ENCODE measurements at places on chromosomes 13 and 19.

DNA sequence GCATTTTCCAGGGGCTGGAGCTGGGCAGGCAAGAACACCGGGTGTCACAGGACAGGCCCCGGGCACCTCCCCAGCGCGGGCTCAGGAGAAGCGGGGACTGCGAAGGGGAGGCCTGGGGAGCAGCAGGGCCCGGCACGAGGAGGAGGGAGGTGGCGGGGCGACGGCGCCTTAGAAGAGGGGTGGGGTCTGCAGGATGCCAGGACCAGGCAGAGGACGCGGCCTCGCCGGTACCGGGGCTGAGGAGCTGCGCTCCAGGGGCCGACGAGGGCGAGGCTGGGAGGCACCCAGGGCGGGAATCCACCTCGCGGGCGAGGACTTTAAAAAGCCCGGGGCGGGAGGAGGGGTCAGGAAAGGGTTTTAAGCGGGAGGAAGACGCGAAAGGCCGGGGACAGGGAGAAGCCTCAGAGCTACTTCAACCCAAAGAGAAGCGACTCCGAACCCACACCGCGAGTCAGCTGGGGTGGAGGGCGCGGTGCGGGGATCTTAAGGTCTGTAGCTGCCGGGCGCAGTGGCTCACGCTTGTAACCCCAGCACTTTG lies 665 bp downstream of the ZNF347 start:
- peak; percentile 70 for DNase-seq

DNA sequence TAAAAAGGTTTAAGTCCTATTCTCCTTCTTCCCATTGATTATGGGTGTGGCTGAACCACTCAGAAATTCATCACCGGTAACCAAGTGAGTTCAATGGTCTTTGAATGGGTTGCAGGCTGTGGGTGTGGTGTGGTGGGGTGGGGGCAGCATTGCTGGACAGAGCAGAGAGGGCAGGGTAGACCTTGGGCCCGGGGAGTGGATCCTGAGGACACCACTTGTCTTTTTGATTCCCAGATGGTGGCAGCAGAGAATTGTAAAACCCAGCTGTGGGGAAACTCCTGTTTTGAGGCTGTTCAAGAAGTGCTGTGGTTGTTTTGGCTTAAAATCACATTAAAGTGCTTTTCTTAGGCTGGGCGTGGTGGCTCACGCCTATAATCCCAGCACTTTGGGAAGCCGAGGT lies 45.8 kb upstream of the RGCC start:
- no peak for DNase-seq

GRCh38 chr13:29577136-29578051 lies 18.1 kb downstream of the SLC7A1 start:
- DNase-seq = no peak

DNA sequence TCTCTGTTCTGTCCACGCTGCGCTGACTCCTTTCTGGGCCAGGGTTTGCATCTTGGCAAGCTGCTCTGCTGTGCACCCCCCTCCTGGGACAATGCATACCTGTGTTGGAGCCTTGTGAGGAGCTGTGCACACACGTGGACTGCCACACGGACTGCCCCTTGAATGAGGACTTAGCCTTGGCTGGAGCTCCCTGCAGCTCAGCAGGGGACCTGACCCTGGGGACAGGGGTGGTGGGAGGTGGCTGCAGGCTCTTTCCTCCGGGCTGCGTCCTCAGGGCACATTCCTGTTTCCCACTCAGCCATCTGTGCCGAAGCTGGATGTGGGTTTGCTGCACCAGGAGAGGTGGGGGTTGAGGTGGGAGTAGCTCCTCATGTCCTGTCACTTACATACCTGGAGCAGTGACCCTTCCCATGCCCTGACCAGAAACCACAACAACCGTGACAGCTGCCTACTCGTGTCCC lies 8.2 kb downstream of the RAB11B start:
- no peak for DNase-seq

DNA sequence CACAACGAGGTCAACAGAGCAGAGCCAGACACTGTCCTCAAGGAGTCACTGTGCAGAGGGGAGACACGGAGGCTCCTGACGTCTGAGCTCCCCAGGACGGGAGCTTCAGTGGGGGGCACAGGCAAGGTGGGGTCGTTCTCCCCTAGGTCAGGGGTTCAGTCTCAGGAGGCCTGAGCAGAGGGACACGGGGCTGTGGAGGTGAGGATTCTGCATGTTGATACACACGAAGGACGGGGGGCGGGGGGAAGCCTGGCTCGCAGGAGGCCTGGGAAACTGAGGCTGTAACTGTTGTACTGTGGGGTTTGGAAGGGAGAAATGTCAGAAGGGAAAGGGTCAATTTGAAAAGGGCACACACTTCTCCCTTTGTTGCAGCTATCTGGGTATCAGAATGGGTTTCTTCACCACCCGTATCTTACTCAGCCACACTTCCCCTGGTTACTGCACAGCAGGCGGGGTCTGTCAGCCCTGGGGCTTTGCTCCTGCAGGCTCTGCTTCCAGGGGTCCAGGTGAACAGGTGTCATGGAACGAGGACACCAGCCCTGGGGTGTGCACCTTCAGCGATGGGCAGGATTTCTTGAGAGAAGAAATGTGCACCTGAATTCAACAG lies 748 bp upstream of the SIGLEC8 start:
- DNase-seq = peak; percentile 53

GRCh38 chr19:1167687-1168571 lies 6.1 kb downstream of the SBNO2 start:
- no peak for DNase-seq

GRCh38 chr13:29104461-29104860 lies 284.3 kb downstream of the MTUS2 start:
- no peak for DNase-seq

- no peak for DNase-seq
Observed at GRCh38 chr19:39171479-39172465, 25.0 kb upstream of the NCCRP1 start.

Data from type B pancreatic cell (in vitro differentiated cells).